NCI-H1930 (cell line): ENCODE measurements at places on chromosomes 3 and 15.

GRCh38 chr3:49377483-49377882 is 19.3 kb upstream of the GPX1 start:
- no peak for DNase-seq

GRCh38 chr15:93265111-93265556 is 176.1 kb upstream of the RGMA start:
- no peak for DNase-seq

- no peak for DNase-seq
Measured at GRCh38 chr3:61354604-61355003, 103.4 kb upstream of the FHIT start.

DNA sequence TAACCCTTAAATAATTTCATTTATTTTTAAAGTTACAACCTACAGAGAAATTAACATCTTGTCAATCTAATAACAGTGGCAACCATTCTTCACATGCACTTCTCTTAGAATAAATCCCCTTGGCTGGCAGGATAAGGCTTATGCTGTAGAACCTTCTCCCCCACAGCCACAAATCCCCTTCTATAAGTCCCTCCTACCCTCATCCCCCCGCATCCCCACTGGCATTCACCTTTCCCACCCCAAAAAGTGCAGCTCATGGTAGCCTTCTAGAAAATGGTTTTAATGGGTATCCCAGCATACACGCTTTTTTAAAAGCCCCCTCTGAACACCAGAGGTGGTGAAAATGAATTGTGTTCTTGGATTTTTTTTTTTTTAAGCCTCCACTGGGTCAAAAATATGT is 49.2 kb downstream of the CAPN7 start:
- DNase-seq: no peak

GRCh38 chr15:60301024-60301423 is 96.8 kb downstream of the ANXA2 start:
- DNase-seq: no peak

DNA sequence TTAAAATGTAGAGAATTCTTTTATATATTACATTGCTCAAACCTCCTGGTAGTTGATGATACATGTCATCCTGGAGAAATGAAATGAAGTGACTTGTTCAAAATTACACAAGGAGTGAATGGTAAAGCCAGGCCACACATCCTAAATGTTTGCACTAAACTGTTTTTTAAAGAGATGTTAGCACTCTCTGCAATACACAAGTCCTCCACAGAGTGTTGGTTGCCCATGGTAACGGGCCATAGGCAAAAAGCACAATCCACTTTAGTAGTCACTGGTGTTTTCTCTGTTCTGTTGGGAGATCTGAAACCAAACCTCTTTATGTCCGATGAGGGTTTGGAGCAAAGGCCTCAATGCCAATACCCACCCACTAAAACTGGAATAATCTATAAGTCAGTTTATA is 907.4 kb downstream of the NTRK3 start:
- no peak for DNase-seq
